ENCODE measurements at places on chromosomes 12 and 14.
A peak's percentile ranks its signal among the peaks of the same experiment; 100 is the strongest.

DNA sequence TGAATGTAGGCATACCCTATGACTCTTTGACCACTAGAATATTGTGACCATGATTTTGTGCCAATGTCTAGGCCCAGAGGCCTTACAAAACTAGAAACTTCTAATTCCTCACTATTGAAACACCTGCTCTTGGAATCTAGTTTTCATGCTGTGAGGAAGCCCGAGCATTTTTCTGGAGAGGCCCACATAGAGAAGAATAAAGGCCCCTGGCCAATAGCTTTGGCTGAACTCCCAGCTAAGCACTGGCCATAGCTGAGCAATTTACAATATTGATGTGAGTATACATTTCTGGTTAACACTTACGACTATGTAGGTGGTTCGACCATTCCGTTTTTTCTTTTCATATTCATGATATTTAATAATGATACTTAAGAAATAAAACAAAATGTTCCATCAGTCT lies 190.3 kb downstream of the KCNH5 start:
- no peak for DNase-seq

DNA sequence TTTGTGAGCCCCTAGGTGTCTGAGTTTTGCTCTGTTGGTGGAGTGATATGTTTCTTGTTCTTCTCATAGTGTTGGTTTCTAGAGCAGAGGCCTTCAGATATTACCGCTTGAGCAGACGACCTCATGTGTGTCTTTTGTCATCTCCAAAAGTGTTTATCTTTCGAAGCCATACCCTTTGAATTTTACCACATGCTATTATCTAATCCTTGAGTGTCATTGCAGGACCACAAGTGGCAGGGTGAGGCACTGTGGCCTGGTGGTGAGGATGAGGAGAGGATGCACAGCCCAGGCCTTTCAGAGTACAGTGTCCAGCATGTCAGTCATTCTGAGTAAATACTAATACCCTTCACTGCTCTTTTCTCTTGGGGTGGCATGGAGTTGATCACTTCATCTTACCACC lies 57.2 kb upstream of the CISTR start:
- DNase-seq, result no peak

- no peak for DNase-seq
These were observed 131.7 kb downstream of the MIPOL1 start for GRCh38 chr14:37329189-37330001.

- no peak for DNase-seq
These were observed 45.1 kb downstream of the FBRSL1 start for GRCh38 chr12:132535019-132535418.

DNA sequence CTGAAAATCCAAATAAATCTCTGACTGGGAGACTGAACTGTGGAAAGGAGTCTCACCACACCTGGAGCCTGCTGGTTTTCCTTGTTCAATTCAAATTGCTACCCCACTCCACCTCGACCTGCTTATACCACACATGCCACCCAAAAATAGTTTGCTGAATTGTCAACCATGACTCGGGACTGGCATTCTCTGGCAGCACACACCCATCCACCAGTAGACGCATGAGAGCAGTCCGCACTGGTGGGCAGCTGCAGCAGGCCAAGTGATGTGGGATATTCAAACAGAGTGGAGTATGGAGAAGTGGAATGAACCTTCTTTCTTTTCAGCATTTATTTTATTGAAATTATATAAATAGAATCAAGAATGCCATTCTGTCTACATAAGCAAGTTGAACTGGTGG lies 38.7 kb upstream of the SYCP3 start:
- DNase-seq, result no peak

- DNase-seq, result no peak
These were observed 493.5 kb downstream of the NAV3 start for GRCh38 chr12:78324234-78324633.

GRCh38 chr14:31362746-31363145 lies 57.6 kb downstream of the HEATR5A start:
- no peak for DNase-seq

GRCh38 chr12:43336962-43337555 lies 214.9 kb downstream of the ADAMTS20 start:
- DNase-seq, result no peak

GRCh38 chr12:91986084-91986483 lies 159.6 kb downstream of the BTG1 start:
- DNase-seq, result no peak

- no peak for DNase-seq
These were observed 22.6 kb upstream of the DUSP16 start for GRCh38 chr12:12585115-12585863.

GRCh38 chr12:114904254-114905003 lies 220.5 kb upstream of the TBX3 start:
- no peak for DNase-seq

DNA sequence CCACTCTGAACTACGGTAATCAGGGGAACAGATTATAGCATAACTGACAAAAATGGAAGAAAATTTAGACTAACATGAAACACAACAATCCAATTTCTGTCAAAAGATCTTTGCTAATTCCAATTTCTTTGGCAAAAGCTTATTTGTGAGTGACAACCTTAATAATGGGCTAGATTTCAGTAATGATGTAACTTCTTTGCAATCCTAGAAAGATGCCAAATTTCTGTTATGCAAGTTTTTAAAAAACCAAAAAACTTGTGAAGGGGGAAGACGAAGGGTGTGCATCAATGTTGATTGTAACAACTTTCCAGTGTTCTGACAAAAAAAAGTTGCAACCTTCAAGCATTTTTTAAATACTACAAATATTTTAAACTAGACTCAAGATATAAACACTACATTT lies 59.9 kb downstream of the DICER1 start:
- DNase-seq, result no peak

- no peak for DNase-seq
These were observed 27.8 kb downstream of the NOPCHAP1 start for GRCh38 chr12:105013892-105014291.

- no peak for DNase-seq
These were observed 17.1 kb upstream of the ATXN2 start for GRCh38 chr12:111616177-111616623.

DNA sequence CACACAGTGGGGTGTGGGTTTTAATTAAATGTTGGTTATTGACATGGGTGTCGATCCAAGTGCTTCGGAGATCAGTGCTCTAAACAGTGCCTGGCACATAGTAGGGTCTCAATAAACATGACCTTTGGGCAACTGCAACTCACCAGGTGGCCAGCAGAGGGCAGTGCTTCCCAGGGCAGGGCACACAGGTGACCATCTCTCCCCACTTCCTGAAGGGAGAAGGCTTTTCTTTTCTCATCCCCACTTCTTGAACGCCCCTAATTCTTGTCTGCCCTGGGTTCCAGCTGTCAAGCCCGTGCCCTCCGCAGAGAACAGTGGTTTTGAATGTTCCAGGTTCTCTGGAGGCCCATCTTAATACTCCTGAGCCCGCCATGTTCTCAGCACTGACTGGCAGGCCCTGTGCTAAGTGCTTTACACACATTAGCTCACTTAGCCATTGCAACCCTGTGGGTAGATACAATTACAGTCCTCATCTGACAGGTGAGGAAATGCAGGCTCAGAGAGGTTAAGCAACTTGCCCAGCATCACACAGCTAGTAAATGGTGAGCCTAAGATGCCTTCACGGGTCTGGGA lies 16.3 kb downstream of the RAPGEF3 start:
- peak; percentile 68 for DNase-seq

- no peak for DNase-seq
These were observed 193.0 kb upstream of the PWP1 start for GRCh38 chr12:107492393-107493134.

- DNase-seq, result no peak
These were observed 27.2 kb downstream of the RNFT2 start for GRCh38 chr12:116765271-116765670.

DNA sequence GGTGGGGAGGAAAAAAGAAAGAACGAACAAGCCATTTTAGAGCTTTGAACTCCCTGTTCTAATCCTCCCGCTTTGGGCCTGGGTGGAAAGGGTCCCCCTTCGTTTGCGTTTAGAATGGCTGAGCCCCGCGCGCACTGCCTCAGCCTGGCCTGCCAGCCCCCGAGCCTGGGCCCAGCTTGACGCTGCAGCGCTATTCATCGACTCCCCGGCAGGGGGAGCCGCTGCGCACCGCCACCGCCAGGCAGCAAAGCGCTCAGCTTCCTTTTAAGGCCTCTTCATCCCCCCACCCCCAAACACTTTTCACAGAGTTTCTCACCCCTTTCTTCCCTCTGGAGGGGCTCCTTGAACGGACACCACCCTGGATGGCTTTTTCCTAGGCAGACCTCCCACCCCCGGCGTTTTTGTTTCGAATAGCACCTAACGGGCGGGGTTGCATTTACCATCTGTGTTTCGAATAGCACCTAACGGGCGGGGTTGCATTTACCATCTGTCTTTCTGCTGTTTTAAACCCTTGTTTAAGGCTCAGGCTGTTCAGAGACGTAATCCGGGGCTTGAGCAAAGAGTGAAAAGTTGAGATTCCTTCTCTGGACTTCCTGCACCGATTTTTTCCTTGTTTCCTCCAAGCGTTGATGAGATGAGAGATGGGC lies 56.4 kb upstream of the PIWIL1 start:
- no peak for DNase-seq

- no peak for DNase-seq
These were observed 243.1 kb downstream of the C12orf75 start for GRCh38 chr12:105573574-105573973.

DNA sequence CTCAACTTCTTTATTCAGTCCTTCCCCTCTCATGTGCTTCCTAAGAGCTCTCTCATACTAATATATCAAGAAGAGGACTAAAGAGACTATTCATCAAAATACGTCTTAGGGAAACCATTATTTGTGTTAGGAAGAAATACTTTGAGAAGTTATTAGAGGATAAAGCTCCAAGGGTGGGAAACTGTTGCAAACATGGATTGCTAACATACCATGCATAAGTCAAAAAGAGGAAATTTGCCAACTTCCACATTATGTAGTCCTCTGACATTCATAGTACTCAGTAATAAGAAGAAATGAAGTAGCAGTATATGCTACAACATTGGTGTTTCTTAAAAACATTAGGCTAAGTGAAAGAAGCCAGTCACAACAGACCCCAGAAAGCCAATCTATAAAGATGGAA lies 128.8 kb upstream of the CLEC14A start:
- no peak for DNase-seq

DNA sequence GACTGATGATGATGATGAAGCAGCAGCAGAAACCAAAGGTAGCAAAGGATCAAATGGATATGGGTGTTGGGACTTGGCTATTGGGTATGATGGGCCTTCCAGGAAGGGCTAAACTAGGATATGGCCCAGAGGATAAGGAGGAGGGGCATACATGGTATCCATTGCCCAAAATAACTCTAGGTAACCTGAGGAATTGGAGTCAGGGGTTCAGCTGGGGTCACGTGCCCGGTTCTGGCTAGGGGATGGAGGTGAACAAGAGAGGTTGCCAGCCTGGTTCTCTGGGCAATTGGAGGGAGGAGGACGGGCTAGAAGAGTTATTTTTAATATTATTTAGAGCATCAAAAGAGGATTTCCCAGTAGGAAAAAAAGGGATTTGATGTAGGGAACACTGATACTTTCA lies 2.7 kb upstream of the ANKRD52 start:
- DNase-seq, result no peak

GRCh38 chr12:21828779-21829178 lies 54.3 kb upstream of the KCNJ8 start:
- DNase-seq, result no peak

- no peak for DNase-seq
These were observed 86.4 kb upstream of the PIWIL1 start for GRCh38 chr12:130251236-130251780.

DNA sequence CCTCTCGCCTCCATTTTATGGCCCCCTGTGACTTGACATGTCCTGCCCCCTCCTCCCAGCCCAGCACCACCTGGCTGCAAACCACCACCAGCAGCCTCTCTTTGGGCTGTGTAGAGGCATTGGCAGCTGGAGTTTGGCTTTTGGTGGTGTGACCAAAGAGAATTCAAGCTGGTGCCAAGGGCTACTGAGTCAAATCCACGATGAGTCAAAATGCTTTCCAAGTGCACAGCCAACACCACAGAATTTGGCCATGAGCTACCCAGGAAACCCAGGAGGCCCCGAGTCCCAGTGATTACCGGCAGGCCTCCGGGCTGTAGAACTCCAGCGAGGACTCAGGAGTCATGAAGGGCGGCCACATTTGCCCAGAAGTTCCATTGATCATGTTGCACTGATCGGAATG lies 53.8 kb downstream of the SCARB1 start:
- DNase-seq, result no peak

DNA sequence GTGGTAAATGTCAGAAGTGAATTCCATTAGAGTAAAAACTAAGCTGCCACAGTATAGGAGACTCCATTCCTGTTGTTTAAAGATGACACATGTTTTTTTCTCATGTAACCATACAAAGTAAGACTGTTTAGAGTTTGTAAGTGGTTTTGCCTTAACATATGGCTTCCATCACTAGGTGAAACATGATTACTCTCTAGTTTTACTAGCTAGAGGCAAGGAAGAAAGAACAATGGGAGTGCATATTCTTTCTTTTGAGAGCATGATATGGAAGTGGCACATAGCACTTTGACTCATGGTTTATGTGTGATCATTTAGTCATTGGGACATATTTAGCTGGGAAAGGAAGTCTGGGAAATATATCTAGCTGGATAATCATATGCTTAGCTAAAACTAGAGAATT lies 7.7 kb downstream of the ATF7IP start:
- DNase-seq, result no peak

DNA sequence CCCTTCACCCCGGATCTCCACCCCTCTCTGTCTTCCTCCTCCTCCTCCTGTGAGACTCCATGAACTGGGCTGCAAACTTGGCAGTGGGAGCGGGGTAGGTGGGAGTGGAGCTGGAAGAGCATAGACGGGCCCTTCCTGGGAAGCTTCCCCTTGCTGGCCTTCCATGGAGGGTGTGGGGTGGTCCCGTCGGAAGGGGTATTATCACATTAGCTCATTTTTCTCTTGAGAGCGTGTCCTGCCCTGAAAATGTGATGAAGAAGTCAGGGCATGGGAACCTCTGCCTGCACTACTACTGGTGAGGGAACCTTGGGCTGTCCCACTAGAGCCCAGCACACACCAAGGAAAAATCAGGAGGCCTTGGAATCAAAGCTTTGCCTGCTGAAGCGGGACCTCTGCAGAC lies 66.5 kb downstream of the CACNA1C start:
- no peak for DNase-seq

DNA sequence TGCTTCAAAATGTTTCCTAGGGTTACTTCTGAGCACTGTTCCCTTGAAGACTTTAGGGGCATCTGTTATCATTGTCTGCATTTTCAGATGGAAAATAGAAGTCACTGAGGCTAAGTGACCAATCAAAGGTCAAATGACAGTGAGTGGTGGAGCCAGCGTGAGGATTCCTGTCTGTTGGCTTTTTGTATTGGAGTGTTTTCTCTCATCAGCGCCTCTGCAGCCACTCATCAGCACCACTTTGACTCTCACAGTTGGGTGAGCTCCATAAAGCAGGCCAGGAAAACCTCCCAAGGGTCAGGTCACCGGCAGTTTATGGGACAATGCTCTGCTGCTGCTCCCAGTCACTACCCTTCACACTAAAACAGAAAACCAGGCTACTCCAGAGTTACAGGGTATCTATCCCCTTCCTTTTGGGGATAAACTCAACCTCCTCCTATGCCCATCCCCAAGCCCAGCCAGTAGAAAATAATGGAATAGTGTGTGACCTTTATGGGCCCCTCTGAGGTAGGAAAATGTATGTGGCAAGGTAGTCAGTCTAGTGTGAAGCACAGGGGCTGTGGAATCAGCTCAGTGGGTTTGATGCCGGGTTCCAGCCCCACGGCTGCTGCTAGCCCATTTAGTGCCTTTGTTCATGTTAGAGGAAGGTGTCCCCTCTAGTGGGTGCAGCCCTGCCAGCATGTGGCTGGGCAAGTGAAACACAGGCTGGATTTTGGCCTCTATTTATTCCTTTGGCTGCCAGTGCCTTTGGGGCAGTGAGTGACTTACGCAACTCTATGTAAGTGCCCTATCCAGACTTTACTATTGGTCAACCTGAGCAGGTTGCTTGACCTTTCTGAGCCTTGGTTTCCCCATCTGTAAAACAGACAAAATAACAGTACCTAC lies 133.8 kb upstream of the CPM start:
- DNase-seq, result no peak

All from stimulated activated CD8-positive, alpha-beta memory T cell treated with anti-CD3 and anti-CD28 coated beads, Interleukin-4, amount 100 ng/mL, for 4 hours (primary cell).